Foreskin fibroblast (primary cell): ENCODE measurements at places on chromosomes 12 and 14.

DNA sequence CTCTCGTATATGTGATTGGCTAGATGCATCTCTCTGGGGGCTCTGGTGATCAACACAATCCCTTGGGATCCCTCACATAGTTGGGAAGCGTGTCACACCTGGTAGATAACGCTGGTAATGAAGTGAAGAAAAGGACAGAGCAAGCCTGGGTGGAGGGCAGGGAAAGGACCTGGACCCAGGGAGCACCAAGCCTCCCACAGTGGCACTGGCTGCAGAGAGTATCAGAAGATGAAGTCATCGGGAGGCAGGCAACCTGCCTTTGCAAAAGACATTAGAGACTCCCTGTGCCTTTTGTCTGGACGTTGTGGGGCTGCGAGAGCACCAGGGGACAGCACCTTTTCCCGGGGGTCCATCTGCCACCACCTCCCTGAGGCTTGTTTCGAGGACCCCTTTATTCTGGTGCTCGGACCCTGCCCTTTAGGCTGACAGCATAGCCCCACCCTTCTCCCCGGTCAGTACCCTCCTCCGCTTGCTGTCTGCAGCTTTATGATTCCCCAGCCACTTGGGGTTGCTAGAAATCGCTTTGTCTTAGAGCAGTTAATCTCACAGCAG, 116.4 kb downstream of the EML1 start:
- DNase-seq: no peak

- no peak for DNase-seq
Observed at GRCh38 chr12:109723311-109723881, 9.8 kb downstream of the FAM222A start.

DNA sequence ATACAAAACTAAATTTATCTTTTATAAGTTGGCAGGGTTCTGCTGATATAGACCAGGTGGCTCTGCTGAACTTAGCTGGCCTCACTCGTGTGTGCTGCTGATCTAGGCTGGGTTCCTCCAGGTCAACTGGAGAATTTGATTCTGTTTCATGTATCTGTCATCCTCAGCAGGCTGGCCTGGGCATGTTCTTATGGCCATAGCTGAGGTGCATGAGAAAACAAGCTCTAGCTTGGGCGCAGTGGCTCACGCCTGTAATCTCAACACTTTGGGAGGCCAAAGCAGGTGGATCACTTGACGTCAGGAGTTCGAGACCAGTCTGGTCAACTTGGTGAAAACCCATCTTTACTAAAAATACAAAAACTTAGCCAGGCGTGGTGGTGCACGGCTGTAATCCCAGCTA, 24.3 kb upstream of the BCL2L14 start:
- DNase-seq: no peak

GRCh38 chr14:105171004-105171673, 2.6 kb upstream of the JAG2 start:
- no peak for DNase-seq

GRCh38 chr14:69441948-69442347, 42.6 kb upstream of the PLEKHD1 start:
- no peak for DNase-seq

DNA sequence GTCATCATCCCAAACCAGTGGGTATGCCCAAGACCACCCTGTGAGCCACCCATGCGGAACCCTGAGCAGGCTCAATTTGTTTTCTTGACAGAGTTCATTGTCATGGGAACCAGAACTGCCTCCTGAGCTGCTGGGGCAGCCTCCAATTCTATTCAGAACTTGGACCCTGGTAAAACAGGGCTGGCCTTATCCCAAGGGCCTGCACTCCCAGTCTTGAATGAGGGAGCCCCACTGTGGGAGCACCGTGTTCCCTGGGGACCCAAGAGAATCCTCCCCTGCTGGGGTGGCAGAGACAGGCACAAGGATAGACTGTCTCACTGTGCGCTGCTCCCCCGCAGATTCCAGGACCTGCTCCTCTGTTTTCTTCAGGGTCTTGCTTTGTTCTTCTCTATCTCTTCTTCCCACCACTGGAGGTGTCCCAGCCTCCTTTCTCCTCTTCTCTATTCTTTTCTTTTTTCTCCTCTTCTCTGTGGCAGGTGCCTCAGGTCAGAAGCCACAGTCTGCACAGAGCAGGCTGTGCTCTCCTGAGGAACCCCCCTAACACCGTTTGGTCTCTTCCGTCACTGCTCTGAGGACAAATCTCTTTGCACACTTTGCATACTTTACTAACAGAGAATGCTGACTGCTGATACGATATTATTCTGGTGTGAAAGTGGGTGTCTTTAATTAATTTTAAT, 31.2 kb upstream of the CHPT1 start:
- no peak for DNase-seq

DNA sequence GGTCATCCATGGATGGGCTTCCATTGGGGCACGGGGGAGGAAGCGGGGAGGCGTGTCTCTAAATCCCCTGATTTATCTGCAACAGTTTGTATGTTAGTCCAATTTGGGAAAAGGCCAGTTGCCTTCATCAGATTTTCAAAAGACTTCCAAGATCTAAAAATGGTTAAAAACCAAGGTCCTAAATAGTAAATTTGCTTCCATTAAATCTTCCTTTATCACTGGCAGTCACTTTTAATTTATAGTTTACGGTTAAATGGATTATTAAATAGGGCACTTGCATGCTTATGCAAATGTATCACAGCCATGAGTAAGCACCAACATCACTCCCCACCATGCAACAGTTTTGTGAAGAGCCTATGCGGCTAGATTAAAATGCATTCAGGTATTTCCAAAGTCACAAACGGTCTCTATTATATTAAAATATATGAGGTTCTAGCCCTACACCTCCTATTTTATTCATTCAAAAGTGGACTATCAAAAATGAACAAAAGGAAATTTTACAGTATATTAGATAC, 108.2 kb upstream of the GPHB5 start:
- no peak for DNase-seq

DNA sequence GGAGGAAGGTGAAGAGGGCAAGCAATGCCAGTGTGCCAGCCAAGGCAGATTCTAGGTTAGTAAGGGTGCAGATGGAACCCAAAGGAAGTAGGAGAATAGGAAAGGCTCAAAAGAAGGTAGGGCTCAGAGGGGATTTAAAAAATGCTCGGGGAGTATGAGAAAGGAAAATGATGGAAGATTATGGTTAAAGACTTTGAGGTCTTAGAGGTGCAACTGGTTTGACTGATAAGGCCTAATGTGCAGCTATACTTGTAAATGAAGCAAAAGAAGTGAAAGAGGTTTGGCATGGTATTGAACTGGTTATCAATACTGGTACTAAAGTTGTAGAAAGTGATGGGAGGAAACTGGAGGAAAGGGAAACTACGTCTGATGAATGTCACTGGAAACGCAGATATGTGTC, 94.7 kb downstream of the RPS6KA5 start:
- no peak for DNase-seq

- no peak for DNase-seq
Observed at GRCh38 chr14:50718949-50719348, 50.8 kb upstream of the SAV1 start.

GRCh38 chr12:106791531-106791930, 17.0 kb downstream of the RIC8B start:
- DNase-seq: no peak

GRCh38 chr12:73863546-73863945, 674.1 kb upstream of the ATXN7L3B start:
- DNase-seq: peak; percentile 1

DNA sequence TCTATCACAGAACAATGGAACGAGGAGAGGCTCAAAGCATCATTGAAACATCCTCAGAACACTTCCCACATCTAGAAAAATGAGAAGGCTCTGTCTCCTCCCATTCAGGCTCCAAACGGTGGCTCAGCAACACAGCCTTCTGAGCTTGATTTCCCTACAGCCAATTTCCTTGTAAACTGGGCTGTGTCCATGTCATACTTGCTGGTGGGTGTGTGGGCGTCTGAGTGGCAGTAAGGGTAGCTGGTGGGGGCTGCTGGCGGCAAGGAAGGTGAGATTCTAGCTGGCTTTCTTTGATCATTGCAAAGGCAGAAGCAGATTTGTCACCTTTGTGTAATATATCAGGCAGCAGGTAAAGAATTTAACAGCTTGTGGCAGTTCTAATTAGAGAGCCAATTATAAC, 163.7 kb downstream of the CALM1 start:
- no peak for DNase-seq

- DNase-seq: no peak
Observed at GRCh38 chr12:11564984-11565651, 84.4 kb upstream of the ETV6 start.

DNA sequence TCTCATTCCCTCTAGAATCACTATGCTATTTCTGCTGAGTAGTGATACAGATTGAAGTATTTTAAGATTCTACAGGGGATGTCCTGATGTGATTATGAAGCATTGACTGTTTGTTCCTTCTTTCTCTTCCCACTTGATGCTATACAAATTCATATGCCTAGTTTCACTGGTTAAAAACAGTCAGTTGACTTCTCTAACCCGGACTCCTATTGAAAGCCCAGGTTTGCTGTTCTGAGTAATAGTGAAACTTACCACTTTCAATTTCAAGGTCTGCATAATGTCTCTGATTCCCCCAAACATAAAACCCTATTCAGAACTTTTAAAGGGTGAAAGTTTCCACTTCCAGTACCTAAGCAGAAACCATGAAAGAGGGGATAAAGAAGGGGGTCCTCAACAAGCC, 117.7 kb upstream of the RPL10L start:
- DNase-seq: no peak

GRCh38 chr14:20797164-20797563, 5.5 kb downstream of the RNASE1 start:
- DNase-seq: no peak
